Caco-2 (cell line): ENCODE measurements at places on chromosomes 6 and 20. TPM values are rescaled to one million over a fixed set of nuclear protein-coding genes. Genes with fewer than 3 reads are reported as not detected.

C20orf144 gene
- total RNA-seq, result 0.18 and 0.51 TPM in 2 replicates

DNA sequence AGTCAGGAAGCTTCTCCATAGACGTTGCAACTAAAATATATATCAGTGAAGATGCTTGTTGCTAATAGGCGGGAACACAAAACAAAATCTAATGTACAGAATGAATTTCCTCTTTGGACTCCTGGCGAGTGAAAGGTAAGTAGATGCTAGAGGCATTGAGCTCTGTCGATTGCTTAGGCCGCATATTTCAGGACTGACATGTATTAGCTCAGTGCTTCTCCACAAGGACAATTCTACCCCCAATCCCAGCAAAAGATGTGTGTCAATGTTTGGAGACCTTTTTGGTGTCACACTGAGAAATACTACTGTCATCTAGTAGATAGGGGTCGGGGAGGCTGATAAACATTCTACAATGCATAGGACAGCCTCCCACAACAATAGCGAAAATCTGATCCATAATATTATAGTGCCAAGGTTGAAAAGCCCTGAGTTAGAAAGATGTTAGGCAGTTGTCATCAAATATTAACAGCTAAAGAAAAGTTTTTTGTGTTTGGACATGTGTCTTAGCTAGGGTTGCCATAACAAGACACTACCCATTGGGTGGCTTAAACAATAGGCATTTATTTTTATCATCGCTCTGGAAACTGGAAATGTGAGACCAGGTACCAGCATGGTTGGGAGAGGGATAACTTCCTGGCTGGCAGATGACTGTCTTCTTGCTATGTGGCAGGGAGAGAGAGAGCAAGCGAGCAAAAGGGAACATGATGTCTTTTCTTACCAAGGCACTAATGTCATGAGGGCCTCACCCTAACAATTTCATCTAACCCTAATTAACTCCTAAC, 48.0 kb upstream of the BCAS1 start:
- DNase-seq, result no peak

GRCh38 chr6:10146715-10147451, 268.0 kb downstream of the TFAP2A start:
- peak; percentile 18 for DNase-seq

- DNase-seq, result no peak
Measured at GRCh38 chr6:148438632-148439031, 96.0 kb downstream of the SASH1 start.

- DNase-seq, result no peak
Measured at GRCh38 chr6:155939253-155939652, 483.6 kb upstream of the NOX3 start.

- DNase-seq, result no peak
Measured at GRCh38 chr20:43161716-43162115, 28.0 kb downstream of the PTPRT start.
